Vagina (tissue), 2 donors: ENCODE measurements at places on chromosomes 16 and 17.
A peak's percentile ranks its signal among the peaks of the same experiment; 100 is the strongest.

DNA sequence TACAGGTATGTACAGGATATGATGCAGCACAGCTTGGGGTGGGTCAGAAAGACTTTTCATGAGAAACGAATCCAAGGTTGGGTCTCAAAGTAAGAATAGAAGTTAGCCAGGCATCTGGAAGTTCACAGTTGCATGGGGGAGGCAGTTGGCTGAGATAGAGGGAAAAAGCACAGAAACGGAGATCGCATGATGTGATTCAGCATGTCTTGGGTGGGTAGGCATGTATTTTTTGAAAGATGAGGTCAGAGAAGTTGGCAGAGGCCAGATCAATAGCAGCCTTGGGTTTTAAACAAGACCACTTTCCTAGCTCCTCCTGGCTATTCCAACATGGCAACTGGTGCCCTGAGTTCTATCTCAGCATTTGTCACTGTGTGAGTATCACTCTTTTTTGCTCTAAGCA lies 67.2 kb downstream of the PCTP start:
- H3K36me3 ChIP-seq, result no peaks in the 10 kb centered on the region
- no peaks in the 10 kb centered on the region for H3K4me1 ChIP-seq
- no peak for DNase-seq
- H3K4me3 ChIP-seq, result no peak overlapping the region

DNA sequence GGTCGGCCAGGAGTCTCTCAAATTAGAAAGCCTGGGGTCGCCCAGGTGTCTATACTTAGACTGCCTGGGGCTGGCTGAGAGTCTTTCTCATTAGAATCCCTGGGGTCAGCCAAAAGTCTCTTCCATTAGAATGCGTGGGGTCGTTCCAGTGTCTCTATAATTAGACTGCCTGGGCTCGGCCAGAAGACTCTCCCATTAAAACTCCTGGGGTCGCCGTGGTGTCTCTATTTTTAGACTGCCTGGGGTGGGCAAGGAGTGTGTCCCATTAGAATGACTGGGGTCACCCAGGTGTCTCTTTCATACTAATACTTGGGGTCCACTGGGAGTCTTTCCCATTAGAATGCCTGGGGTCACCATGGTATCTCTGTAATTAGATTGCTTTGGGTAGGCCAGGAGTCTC lies 2227.7 kb downstream of the TP53TG3F start:
- no peaks in the 10 kb centered on the region for H3K36me3 ChIP-seq
- H3K4me1 ChIP-seq, result no peaks in the 10 kb centered on the region
- H3K27me3 ChIP-seq, result no peaks in the 10 kb centered on the region
- DNase-seq, result peak; percentile 49

DNA sequence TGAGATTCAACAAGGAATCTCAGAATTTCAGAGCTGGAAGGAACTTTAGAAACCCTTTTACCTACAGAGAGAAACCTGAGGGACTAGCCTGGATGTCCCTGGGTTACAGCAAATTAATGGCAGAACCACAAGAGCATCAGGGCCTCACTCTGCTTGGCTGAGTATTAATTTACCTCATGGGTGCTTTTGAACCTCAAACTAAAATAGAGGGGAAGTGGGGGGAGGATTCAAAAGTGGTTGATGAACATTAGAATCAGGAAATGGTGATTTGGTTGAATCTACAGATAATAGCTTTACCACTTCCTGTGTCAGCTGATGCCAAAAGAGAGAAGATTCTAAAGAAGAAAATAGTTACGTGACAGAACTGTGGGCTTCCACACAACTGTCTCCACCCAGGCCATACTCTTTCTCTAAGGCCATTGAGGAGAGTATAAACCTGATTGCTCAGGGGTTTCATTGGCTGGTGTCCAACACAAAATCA lies 11.3 kb upstream of the SKAP1 start:
- H3K36me3 ChIP-seq, result no peaks in the 10 kb centered on the region
- DNase-seq, result no peak
- no peak overlapping the region for H3K27ac ChIP-seq
- H3K4me3 ChIP-seq, result no peak overlapping the region
- H3K27me3 ChIP-seq, result no peaks in the 10 kb centered on the region
- no peaks in the 10 kb centered on the region for H3K4me1 ChIP-seq

GRCh38 chr17:78645421-78646295 lies 68.5 kb upstream of the DNAH17 start:
- H3K27ac ChIP-seq, result no peak overlapping the region
- no peaks in the 10 kb centered on the region for H3K4me1 ChIP-seq
- H3K36me3 ChIP-seq, result no peaks in the 10 kb centered on the region
- H3K4me3 ChIP-seq, result no peak overlapping the region
- H3K27me3 ChIP-seq, result no peaks in the 10 kb centered on the region
- DNase-seq, result no peak

DNA sequence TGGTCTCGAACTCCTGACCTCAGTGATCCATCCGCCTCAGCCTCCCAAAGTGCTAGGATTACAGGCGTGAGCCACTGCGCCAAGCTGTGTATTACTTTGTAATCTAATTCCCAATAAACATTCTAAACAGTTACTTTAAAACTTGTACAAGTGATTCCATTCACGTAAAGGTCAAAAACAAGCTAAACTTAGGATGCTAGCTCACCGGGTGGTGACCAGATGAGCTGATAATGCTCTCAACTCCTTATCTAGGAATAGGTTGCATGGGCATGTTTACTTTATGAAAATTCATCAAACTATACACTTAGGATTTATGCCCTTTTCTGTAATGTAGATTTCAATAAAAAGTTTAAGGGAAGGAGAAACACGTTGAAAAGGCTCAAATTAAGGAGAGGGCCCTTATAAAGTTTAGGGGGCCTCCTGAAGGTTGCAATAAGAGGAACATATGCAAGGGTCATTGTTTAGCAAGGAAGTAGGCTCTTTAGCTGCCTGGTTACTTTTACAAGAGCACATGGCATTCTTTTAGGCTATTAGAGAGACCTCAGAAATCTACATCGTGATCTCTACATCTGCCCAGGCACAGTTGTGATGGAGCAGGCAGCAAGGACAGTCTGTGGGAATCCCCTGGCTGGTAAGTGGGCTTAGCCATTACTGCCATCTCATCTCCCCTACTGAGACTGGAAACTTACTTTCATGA lies 13.3 kb downstream of the CDR2 start:
- no peaks in the 10 kb centered on the region for H3K4me1 ChIP-seq
- H3K4me3 ChIP-seq, result no peak overlapping the region
- no peak for DNase-seq
- H3K27me3 ChIP-seq, result no peaks in the 10 kb centered on the region
- H3K36me3 ChIP-seq, result peaks cover 22% of the 10 kb centered on the region

- H3K4me3 ChIP-seq, result peak overlapping the region; percentile 100
- no peak for DNase-seq
Observed at GRCh38 chr16:53435066-53435688, 906 bp downstream of the RBL2 start.

- no peak overlapping the region for H3K27ac ChIP-seq
- H3K36me3 ChIP-seq, result no peaks in the 10 kb centered on the region
- H3K4me1 ChIP-seq, result no peaks in the 10 kb centered on the region
- H3K27me3 ChIP-seq, result no peaks in the 10 kb centered on the region
- no peak for DNase-seq
Observed at GRCh38 chr17:49434821-49435670, 20.4 kb upstream of the PHB1 start.

DNA sequence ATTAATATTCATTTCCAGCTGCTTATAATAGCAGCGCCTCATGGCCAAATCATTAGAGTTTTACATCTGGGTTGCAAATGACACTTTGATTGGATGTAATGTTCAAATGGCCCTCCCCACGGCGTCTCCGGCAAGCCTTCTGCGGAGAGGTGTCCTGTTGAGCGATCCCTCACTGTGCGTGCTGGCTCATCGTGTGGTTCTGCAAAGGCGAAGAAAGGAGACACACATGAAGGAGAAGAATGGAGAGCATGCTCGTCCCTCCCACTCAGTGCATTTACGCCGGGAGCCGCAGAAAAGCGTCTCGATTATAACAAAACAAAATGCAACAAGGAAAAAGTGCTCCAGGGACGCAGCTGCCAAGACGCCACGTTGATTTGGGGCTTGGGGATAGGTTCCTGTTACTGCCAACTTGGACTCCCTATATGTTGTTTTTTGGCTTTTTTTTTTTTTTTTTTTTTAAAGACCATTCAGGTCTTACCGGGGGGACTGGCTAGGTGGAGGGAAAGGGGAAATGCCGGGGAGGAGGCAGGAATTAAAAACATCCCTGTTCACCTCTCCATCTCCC lies 117.6 kb downstream of the C16orf78 start:
- H3K36me3 ChIP-seq, result no peaks in the 10 kb centered on the region
- H3K4me1 ChIP-seq, result peaks cover 13% of the 10 kb centered on the region
- DNase-seq, result no peak
- H3K27ac ChIP-seq, result no peak overlapping the region
- no peak overlapping the region for H3K4me3 ChIP-seq
- no peaks in the 10 kb centered on the region for H3K27me3 ChIP-seq

DNA sequence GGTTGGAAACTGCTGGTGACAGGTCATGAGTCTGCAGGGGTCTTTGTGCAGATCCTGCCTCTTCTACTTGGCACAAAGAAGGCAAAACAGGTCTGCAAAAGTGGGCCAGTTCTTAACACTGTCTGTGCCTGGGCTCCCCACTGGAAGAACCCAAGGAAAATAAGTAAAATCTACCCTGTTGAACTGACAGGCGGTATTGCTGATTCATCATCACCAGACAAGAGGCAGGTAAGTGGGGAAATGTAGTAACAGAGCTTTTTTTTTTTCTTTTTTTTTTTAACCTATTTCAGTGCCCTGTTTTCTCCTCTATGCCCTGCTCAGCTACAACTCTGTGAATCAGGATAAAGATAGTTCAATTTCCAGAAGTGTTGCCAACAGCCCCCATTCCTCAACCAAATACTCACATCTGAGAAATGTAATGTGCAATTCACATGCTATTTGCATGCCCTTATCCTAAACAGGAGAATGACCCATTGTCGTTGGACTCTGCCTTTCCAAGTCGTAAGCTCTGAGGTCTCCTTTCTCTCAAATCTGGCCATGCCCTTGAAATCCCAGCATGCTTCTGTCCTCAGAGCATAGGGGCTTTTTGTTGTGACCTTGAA lies 237.0 kb downstream of the SOX9 start:
- no peaks in the 10 kb centered on the region for H3K4me1 ChIP-seq
- no peak for DNase-seq
- no peaks in the 10 kb centered on the region for H3K27me3 ChIP-seq
- no peak overlapping the region for H3K27ac ChIP-seq
- H3K4me3 ChIP-seq, result no peak overlapping the region
- no peaks in the 10 kb centered on the region for H3K36me3 ChIP-seq

DNA sequence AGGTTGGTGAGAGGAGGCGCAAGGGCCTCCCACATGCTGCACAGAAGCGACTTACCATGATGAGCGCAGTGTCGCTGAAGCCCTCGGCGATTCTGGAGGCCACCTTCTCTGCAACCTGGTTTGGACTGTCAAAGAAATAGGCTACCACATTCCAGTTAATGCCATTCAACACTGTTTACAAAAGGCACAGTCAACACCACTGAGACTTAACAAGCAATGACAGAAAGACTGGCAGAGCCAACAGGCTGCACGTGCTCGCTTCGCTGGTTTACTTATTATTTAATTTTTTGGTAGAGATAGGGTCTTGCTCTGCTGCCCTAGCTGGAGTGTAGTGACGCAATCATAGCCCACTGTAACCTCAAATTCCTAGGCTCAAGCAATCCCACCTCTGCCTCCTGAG lies 18.2 kb downstream of the EMC8 start:
- peaks cover 10% of the 10 kb centered on the region for H3K4me1 ChIP-seq
- H3K4me3 ChIP-seq, result no peak overlapping the region
- H3K36me3 ChIP-seq, result peaks cover 44% of the 10 kb centered on the region

- no peak for DNase-seq
- H3K27me3 ChIP-seq, result no peaks in the 10 kb centered on the region
- no peak overlapping the region for H3K4me3 ChIP-seq
Observed at GRCh38 chr16:35431829-35432663, 1972.6 kb downstream of the TP53TG3F start.

GRCh38 chr16:14301169-14302030 lies 230.3 kb downstream of the MRTFB start:
- H3K36me3 ChIP-seq, result no peaks in the 10 kb centered on the region
- peak overlapping the region; percentile 85 for H3K27ac ChIP-seq
- peaks cover 34% of the 10 kb centered on the region for H3K4me1 ChIP-seq
- H3K27me3 ChIP-seq, result no peaks in the 10 kb centered on the region
- H3K4me3 ChIP-seq, result peak overlapping the region; percentile 90

GRCh38 chr16:11852092-11852809 lies 909 bp upstream of the RSL1D1 start:
- no peak for DNase-seq
- H3K27me3 ChIP-seq, result no peaks in the 10 kb centered on the region
- H3K36me3 ChIP-seq, result peaks cover 16% of the 10 kb centered on the region
- peak overlapping the region; percentile 82 for H3K27ac ChIP-seq

- no peak overlapping the region for H3K4me3 ChIP-seq
- H3K27me3 ChIP-seq, result no peaks in the 10 kb centered on the region
- H3K4me1 ChIP-seq, result no peaks in the 10 kb centered on the region
- no peaks in the 10 kb centered on the region for H3K36me3 ChIP-seq
Observed at GRCh38 chr17:14746822-14747602, 446.1 kb downstream of the HS3ST3B1 start.

DNA sequence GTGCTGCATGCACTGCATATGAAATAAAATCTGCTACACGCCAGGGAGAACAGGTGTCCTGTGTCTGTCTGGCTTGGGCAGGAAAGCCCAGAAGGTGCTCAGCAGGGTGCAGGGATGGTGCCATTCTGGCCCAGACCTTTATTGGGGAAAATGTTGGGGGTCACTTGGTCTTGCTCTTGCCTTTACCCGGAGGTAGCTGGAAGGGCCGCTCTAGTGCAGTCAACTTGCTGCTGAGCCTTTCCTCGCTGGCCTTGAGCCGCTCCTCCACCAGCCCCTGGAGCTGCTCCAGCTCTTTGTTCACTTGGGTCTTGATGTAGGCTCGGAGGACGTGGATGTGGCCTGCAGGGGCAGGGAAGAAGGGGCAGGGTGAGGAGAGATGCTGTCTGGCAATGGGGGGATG lies 4.5 kb downstream of the CFAP119 start:
- H3K27ac ChIP-seq, result no peak overlapping the region
- H3K4me1 ChIP-seq, result peaks cover 12% of the 10 kb centered on the region
- H3K27me3 ChIP-seq, result no peaks in the 10 kb centered on the region
- H3K36me3 ChIP-seq, result peaks cover 14% of the 10 kb centered on the region
- DNase-seq, result no peak

GRCh38 chr17:56269556-56270389 lies 116.5 kb downstream of the ANKFN1 start:
- H3K27me3 ChIP-seq, result no peaks in the 10 kb centered on the region
- peak overlapping the region; percentile 70 for H3K27ac ChIP-seq
- H3K4me1 ChIP-seq, result peaks cover 9% of the 10 kb centered on the region
- no peaks in the 10 kb centered on the region for H3K36me3 ChIP-seq

DNA sequence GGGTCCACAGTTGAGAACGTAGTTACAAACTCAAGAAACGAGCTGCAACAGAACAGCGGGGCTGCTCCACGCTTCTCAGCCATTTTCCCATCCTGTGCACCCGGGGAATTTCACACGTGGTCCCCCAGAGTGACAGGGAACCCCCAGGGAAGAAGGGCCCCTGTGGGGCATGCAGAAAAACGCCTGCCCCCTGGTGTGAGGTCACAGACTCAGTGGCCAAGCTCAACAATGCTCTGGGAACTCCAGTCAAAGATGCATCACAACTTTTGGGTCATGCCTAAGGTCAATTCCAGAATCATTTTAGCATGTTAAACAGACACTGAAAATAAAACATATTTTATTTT lies 115.4 kb downstream of the ZNF778 start:
- H3K4me1 ChIP-seq, result peaks cover 82% of the 10 kb centered on the region
- H3K27me3 ChIP-seq, result no peaks in the 10 kb centered on the region
- DNase-seq, result no peak

GRCh38 chr17:82116246-82116645 lies 18.2 kb upstream of the FASN start:
- H3K4me1 ChIP-seq, result no peaks in the 10 kb centered on the region
- H3K27ac ChIP-seq, result no peak overlapping the region
- H3K36me3 ChIP-seq, result no peaks in the 10 kb centered on the region
- H3K27me3 ChIP-seq, result no peaks in the 10 kb centered on the region

- H3K27me3 ChIP-seq, result no peaks in the 10 kb centered on the region
- DNase-seq, result no peak
- no peak overlapping the region for H3K4me3 ChIP-seq
- H3K4me1 ChIP-seq, result no peaks in the 10 kb centered on the region
- no peak overlapping the region for H3K27ac ChIP-seq
Observed at GRCh38 chr16:82522026-82522425, 104.7 kb upstream of the CDH13 start.
